GM19239 (cell line): ENCODE measurements at places on chromosomes 3 and 15.

DNA sequence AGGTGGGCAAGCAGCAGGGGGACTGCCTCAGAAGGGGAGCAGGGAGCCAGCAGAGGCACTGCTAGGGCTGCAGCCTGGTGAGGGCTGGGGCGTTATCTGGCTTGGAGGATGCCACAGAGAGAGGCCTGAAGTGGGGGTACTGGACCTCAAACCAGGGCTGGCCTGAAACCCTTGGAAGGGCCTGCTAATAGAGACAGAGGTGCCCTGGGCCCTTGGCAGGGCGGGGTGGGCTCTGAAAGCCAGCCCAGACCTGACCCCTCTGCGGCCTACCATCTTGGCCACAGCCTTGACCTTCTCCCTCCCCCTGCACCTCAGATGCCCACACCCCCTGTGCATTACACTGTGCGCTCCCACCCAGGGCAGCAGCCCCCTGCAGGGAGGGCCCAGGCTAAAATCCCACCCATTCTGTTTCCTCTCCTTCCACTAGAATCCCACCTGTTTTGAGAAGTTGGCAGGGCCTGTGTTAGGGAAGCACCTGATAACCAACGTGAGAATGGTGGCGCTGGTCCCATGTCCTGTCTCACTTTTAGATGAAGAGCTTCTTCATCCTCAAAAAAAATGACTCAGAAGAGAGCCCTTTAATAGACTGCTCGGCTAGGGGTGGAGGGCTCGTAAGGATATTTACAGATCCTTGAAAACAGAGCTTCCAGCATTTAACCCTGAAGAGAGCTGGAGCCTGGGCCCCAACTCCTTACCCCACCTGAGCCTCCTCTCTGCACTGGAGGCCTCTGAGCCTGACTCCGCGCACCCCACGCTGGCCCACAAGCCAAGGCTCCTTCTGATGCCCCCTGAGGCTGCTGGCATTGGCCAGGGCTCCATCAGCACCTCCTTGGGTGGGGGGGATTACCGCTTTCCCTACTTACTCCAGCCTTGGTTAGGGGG, 29.8 kb downstream of the LOXL1 start:
- no peak for DNase-seq

GRCh38 chr15:31352911-31353811, 26.5 kb downstream of the KLF13 start:
- DNase-seq = peak; percentile 70

DNA sequence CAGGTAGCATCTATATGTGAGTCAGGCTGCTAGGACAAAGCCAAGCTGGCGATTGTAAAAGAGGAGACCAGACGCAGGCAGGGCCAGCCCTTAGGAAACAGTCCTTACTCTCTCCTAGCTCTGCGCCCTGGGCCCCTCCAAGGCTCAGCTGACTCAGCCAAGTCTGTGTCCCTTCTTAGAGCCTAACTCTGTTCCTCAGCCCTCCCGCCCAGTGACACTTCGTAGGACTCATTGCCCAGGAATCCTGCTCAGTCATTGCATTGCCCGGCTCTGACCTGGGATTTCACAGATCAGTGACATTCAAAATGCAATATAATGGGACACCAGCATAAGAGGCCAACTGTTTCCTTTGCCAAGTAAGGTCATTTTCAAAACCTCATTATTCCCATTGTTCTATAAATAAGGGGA, 244.2 kb downstream of the TLE3 start:
- no peak for DNase-seq

DNA sequence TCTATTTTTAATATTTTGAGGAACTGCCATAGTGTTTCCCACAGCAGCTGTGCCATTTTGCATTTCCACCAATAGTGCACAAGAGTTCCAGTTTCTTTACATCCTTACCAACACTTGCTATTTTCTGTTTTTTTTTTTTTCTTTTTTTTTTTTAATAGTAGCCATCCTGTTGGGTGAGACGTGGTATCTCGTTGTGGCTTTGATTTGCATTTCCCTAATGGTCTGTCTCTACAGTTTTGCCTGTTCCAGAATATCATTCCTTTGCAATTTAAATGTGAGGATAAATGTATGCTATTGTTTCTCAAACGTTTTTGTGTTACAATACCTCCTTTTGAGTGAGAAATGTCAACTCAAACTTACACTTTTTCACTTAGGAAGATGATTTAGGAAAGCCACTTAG, 22.4 kb downstream of the RCN2 start:
- DNase-seq = no peak

- DNase-seq = no peak
These were observed 15.9 kb downstream of the PPM1L start for GRCh38 chr3:160771811-160772459.

GRCh38 chr3:150097588-150097890, 126.8 kb upstream of the PFN2 start:
- DNase-seq = no peak

DNA sequence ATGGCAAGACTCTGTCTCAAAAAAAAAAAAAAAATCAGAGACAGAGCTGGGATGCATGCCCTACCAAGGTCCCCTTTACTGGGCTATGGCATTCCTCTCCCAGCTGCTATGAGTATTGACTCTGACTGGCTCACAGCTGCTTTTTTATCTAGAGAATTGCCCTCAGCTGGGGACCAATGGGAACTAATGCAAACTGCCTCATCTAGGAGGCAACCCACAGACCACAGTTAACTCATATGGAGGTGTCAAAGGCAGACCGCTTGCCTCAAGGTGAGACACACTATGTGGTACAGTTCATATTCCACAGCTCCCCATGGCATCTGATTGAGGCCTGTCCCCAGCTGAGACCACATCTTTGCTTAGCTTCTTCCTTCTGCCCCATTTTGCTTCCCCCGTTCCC, 183.5 kb upstream of the EOMES start:
- DNase-seq = no peak

GRCh38 chr3:65854606-65855304, 184.0 kb downstream of the MAGI1 start:
- no peak for DNase-seq

- no peak for DNase-seq
These were observed 101.7 kb downstream of the OSBPL10 start for GRCh38 chr3:31879365-31879764.

DNA sequence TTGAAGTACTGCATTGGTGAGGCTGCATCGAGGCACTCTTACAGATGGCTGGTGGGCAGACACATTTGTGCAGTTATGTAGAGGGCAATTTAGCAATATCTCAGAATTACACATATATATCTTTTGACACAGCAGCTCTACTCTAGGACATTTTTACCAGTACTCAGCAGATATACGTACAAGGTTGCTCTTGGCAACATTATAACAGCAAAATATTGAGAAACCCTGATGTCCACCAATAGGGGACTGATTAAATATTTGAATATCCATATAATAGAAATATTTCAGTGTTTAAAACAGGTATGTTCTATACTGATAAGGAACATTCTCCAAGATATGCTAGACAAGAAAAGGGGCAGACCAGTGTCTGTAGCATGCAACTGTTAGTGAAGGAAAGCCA, 7.9 kb upstream of the FBXO22 start:
- no peak for DNase-seq

DNA sequence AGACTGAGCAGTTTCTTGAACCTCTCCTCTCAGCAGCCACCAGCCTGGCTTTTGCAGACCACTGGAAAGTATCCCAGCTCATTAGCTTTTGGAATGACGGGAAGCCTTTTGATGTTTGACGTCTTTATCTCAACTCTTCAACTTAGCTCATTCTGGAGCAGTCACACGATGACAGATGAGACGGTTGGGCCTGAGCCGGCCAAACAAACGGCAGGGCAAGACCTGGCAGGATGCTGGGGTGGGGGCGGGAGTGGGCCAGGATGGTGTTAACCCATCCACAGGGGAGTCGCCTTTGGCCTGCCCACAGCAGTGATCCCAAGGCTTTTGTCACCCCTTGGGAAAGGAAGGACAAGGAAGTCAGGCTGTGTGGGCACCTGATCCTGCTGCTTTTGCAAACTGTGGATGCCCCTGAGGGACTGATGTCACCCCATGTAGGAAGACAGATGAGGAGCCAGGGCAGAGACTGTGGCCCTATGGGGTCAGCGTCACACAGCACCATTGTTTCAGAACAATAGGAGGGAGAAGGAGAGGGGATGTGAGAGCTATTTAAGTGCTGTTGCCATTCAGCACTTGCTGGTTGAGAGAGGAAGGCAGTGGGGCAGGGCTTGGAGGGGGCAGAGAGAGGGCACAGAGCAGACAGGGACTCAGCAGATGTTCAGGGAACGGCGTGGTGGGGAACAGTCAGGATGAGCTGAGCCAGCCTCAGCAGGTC, 121.9 kb upstream of the CTDSPL start:
- no peak for DNase-seq

DNA sequence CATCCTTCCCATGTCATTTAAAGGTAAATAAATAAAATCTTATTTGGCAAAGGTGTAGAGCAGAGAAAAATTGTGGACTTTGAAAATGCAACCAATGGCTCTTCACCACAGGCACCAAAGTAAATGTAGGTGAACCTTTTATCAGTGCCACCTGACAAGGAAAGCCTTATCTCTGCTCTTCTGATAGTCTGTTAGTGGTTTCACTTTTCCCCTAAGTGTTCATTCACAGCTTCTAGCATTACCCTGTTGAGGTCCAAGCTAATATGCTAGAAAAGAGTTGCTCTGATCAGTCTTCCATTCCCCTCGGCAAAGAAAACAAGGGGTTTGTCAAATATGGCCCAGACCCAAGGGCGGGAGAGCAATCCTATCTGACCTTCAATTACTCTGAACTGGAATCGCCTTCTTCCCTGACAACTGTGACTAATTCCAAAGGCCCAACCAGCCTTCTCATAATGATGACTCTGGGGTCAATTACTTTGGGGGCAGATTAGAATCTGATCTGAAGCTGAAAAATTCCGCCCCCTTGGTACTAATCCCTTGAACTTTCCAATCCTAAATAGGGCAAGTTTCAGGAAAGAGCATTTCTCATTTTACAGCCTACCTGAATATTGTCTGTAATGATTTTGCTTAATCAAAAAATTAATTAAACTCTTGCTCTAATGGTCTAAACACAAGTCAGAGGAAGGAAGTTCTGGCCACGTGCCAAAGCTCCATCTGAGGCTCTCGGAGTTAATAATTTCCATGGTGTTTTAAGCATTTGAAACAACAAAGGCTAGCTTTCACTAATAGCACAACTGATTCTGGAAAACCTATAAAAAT, 52.4 kb downstream of the SETMAR start:
- DNase-seq = no peak

DNA sequence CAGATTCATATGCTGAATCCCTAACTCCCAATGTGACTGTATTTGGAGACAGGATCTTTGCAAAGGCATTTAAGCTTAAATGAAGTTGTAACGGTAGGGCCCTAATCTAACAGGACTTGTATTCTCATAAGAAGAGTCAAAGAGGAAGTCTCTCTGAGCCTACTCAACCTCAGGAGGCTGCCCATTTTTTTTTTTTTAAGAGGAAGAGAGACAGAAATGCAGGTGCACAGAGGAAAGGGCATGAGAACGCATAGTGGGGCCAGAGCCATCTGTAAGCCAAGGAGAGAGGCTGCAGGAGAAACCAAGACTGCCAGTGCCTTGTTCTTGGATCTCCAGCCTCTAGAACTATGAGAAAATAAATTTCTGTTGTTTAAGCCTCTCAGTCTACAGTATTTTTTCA, 28.4 kb downstream of the ZNF860 start:
- no peak for DNase-seq

DNA sequence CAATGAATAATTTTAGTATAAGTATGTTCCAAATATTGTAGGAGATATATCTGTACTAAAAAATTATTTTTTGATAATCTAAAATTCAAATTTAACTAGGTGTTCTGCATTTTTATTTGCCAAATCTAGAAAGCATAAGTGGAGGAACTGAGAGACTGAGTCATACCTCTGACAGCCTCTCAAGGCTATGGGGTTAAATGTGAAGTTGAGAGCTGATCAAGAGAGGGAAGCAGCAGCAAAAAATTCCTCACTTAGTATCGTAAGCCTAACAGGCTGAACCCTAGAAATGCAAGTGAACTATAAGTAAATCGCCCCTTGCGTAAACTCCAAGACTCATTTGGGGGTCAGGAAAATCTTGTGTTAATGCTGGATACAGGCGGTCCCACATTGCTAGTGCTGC, 12.8 kb upstream of the TOPAZ1 start:
- no peak for DNase-seq

DNA sequence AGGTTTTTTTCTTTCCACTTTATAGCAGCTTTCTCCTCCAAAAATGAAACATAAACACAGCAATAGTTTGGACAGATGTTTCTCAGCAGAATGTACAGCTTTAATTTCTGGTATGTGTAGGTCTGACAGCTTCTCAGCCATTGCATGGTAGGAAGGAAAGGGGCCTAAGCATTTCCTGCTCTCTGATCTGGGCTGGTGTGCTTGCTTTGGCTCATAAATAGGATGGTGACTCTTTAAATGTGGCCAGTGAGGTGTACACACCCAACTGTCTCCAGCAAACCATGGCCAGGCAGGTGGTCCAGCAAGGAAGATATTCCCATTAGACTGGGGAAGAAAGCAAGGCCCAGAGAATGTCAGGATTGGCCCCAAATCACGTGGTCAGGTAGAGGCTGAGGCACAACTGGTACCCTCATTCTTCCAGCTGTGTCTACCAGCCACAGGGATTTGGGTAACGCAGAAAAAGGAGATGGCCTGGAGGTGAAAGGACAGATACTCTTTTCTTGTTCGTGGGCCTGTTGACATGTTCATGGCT, 52.1 kb downstream of the ITGA11 start:
- no peak for DNase-seq

DNA sequence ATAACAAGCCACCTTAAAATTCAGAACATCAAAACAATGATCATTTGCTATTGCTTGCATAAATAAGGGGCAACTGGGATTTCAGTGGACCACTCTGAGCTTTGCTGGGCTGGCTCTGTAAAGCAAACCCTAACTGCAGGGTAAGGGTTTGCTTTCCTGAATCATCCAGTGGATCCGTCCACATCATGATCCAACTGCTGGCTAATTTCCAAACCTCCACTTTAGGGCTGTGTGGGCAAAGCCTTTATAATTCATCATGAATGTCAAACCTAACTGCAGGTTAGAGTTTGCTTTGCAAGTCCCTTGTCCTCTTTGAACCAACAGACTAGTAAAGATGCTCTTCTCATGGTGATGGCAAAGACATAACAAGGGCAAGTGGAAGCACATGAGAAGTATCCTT, 76.1 kb downstream of the SYNPR start:
- no peak for DNase-seq

DNA sequence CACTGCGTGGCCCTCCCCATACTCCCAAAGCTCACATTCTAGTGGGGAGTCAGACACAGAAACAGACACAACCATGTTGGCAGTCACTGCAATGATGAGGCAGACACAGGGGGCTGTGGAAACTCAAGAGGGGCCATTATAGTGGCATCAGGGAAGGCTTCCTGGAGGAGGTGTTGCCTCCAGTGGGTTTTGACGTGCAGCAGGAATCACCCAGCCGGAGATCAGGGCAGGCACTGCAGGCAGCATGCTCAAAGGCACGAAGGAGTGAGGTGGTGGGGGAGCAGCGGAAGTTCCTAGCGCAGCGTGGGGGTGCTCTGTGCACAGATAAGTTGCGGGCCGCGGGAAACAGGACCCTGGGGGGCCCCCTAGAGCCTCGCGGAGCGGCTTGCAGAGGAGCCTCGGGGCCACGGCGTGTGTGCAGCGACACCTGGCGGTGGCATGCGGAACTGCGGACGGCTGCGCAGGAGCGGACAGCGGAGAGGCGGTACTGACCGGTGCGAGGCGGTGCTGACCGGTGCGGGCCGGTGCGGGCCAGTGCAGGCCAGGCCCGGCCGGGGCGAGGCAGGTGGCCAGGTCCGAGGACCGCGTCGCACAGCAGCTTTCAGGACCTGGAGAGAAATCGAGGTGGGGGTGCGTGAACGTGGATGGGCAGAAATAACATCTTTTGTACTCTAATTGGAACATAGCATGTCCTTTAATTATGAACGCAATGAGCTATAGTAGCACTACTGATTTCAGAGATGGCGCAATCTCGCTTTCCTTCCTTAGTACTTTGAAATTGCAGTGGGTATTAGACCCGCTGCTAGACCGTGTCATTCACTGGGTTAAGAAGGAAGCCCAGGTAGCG, 101.5 kb downstream of the FBLN2 start:
- DNase-seq = peak; percentile 88
